ENCODE measurements at places on chromosomes 11 and 22.

- no peak for DNase-seq
- no peak within 1 kb of the TSS for H3K27ac ChIP-seq
- H3K27me3 ChIP-seq, result peaks cover 24% of the 10 kb centered on the region
Observed at GRCh38 chr22:20966883-20967696, at the start of gene AIFM3. Gene AIFM3, plus strand, starts transcription at chr22:20967255. Its CDS starts 690 bp downstream, at chr22:20967945.

DNA sequence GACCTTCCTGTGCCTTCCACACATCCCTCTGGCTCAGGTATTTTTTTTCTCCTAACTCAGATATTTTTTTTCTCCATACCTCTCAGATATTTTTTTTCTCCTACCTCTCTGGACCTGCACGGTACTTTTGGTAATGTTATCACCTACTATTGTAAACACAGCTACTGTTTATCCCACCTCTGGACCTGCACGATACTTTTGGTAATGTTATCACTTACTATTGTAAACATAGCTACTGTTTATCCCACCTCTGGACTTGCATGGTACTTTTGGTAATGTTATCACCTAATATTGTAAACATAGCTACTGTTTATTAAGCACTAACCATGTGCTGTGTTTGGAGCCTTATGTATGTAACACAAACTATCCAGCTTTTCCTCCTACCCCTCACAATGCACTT, 12.1 kb upstream of the UPB1 start:
- H3K4me3 ChIP-seq, result no peak overlapping the region
- H3K27me3 ChIP-seq, result peaks cover 14% of the 10 kb centered on the region
- peaks cover 3% of the 10 kb centered on the region for H3K36me3 ChIP-seq
- peaks cover 33% of the 10 kb centered on the region for H3K4me1 ChIP-seq
- DNase-seq, result no peak
- H3K27ac ChIP-seq, result no peak overlapping the region

DNA sequence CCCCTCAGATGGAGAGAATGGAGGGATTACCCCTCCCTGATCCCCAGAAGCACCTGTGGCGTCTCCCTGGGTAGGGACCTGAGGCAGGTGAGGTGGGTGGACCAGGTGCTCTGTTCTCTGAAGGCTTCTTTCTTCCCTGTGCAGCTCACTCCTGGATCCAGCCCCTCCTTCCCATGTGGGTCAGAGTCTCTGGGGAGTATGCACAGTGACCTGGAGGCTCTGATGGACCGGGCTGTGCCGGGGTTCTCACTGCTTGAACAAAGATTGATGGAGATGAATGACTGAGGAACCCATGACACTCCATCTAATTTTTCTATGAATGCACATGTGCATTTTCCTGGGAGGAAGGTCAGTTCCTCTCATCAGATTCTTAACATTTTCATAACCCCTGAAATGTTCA, 78.6 kb upstream of the SHANK2 start:
- H3K36me3 ChIP-seq, result no peaks in the 10 kb centered on the region
- H3K4me3 ChIP-seq, result no peak overlapping the region
- H3K4me1 ChIP-seq, result no peaks in the 10 kb centered on the region
- H3K27ac ChIP-seq, result no peak overlapping the region

- H3K36me3 ChIP-seq, result peaks cover 60% of the 10 kb centered on the region
- no peaks in the 10 kb centered on the region for H3K27me3 ChIP-seq
- peak overlapping the region; percentile 95 for H3K27ac ChIP-seq
- DNase-seq, result peak; percentile 41
Observed at GRCh38 chr11:88335284-88335683, 2.3 kb downstream of the CTSC start.

DNA sequence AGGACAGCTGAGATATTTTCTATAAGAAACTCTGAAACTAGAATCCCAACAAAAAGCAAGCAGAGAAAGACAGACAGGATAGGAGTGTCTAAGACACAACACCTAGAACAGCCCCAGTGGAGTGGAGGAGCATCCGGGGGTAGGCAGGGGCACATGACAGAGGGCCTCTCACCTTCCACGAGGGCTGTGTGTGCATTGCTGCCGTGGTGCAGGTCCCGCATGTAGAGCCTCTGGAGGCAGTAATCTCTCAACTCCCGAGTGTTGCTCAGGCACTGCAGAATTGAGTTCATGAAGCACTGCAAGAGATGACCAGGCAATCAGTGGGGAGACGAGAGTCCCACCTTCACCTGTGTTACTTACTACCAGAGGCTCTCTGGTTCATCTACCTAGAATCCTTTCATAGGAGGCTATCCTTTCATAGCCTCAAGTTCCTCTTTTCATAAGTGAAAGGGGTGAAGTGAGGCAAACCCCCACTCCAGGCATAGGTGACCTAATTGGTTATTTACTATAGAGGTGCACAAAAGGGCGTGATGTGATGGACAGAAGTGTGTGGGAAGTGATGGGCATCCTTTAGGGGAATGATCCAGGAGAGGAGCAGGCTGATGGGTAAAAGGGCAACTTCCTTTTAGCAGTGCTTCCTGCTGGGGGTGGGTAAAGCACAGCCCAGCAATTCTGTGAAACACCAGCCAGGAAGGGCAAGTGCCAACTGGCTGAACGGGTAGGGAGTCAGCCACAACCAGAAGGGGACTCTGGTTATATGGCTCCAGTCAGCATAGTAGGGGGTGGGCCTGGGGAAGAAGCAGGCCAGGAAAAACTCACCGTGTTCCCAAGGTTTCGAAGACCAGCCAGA, 13.1 kb upstream of the MFRP start:
- H3K27me3 ChIP-seq, result peaks cover 39% of the 10 kb centered on the region
- no peak overlapping the region for H3K27ac ChIP-seq
- H3K36me3 ChIP-seq, result no peaks in the 10 kb centered on the region

DNA sequence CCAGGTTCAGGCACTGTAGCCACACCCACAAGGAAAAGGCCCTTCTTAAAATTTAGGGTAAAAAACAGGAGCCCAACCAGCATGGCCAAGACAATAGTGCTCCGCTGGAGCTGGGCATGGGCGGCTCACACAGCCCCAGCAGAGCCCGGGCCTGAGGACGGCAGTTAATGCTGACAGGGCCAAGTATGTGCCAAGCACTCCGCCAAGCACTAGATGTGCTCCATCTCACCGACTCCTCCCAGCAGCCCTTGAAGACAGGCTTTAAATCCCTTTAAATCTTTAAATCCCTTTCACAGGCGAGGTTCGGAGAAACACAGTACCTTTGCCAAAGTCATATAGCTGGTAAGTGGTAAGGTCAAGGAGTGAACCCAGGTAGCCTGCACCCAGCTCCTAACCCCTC, 4.8 kb downstream of the ARFGAP2 start:
- no peak for DNase-seq
- H3K4me3 ChIP-seq, result no peak overlapping the region
- peaks cover 46% of the 10 kb centered on the region for H3K4me1 ChIP-seq
- peaks cover 23% of the 10 kb centered on the region for H3K36me3 ChIP-seq
- H3K27ac ChIP-seq, result peak overlapping the region; percentile 29
